CD4-positive, alpha-beta T cell (primary cell): ENCODE measurements at places on chromosomes 6 and 20. TPM values are rescaled to one million over a fixed set of nuclear protein-coding genes. Genes with fewer than 3 reads are reported as not detected.

CCDC170 gene
- not detected for total RNA-seq

GPR63 gene
- total RNA-seq, result 0.25 TPM

TMEM217 gene
- total RNA-seq, result 0.47 TPM

TENT5A gene
- total RNA-seq, result 6.3 TPM

KHDRBS2 gene
- total RNA-seq, result not detected

FNDC1 gene
- total RNA-seq, result not detected

SAYSD1 gene
- 21.3 TPM for total RNA-seq

INSM1 gene
- not detected for total RNA-seq

IMPG1 gene
- not detected for total RNA-seq

FKBP1C gene
- total RNA-seq, result not detected

FAM209B gene
- total RNA-seq, result 3.9 TPM

SLPI gene
- not detected for total RNA-seq

MRS2 gene
- total RNA-seq, result 3.7 TPM

CCN6 gene
- total RNA-seq, result not detected

RTEL1 gene
- total RNA-seq, result 25.5 TPM

PDE7B gene
- total RNA-seq, result 0.25 TPM

HDGFL1 gene
- not detected for total RNA-seq

ULBP3 gene
- not detected for total RNA-seq

SPATA2 gene
- 16.4 TPM for total RNA-seq

SLC22A3 gene
- total RNA-seq, result not detected

PPP1R16B gene
- total RNA-seq, result 87.6 TPM

KCNK5 gene
- total RNA-seq, result 0.30 TPM

RNF144B gene
- total RNA-seq, result 3.5 TPM

RGS17 gene
- total RNA-seq, result not detected

NMBR gene
- total RNA-seq, result not detected

SFTA2 gene
- not detected for total RNA-seq

LEMD2 gene
- total RNA-seq, result 122 TPM

XKR7 gene
- not detected for total RNA-seq

OR12D3 gene
- not detected for total RNA-seq

AGER gene
- 27.0 TPM for total RNA-seq

PROKR2 gene
- not detected for total RNA-seq

NCOA6 gene
- 16.3 TPM for total RNA-seq

FAM229B gene
- 4.4 TPM for total RNA-seq

NHSL1 gene
- 0.06 TPM for total RNA-seq

NECAB3 gene
- total RNA-seq, result 9.2 TPM

OR14J1 gene
- not detected for total RNA-seq

CTAGE9 gene
- total RNA-seq, result not detected

TBXT gene
- total RNA-seq, result not detected

GATA5 gene
- not detected for total RNA-seq

ZDHHC14 gene
- 1.6 TPM for total RNA-seq

PPP1R3G gene
- not detected for total RNA-seq

SNAP25 gene
- not detected for total RNA-seq

ANKEF1 gene
- 1.3 TPM for total RNA-seq

CNPY3 gene
- total RNA-seq, result 43.8 TPM

ARG1 gene
- total RNA-seq, result 0.36 TPM

FHL5 gene
- total RNA-seq, result not detected

CYP24A1 gene
- 1.0 TPM for total RNA-seq

LAMA4 gene
- not detected for total RNA-seq

HLA-DRB5 gene
- total RNA-seq, result 12.5 TPM

RIPPLY2 gene
- total RNA-seq, result not detected

TOX2 gene
- 3.9 TPM for total RNA-seq

PABPC1L gene
- total RNA-seq, result 27.5 TPM

AVP gene
- 0.47 TPM for total RNA-seq

ADNP gene
- total RNA-seq, result 47.1 TPM

PTCHD4 gene
- total RNA-seq, result not detected

TCF21 gene
- not detected for total RNA-seq
